ENCODE measurements at places on chromosomes 4 and X. TPM values are rescaled to one million over a fixed set of nuclear protein-coding genes. Genes with fewer than 3 reads are reported as not detected.

DNA sequence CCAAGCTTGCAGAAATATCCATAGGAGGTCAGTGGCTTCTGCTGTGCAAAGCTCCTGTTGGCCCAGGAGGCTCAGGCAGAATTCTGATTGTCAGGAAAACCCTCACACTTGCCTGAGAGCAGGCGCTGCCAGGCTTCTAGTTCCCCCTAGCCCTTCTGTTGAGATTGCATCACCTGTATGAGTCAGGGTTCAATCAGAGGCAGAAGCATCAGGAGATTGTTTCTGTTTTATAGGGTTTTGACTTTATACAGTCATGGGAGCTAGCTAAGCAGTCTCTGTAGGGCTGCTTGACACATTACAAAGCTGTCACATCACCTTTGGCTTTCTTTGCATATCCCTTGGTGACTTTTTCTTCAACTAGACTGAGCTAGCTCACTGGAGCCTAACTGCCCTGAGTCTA is 27.8 kb downstream of the DIPK2B start:
- no peak for DNase-seq

DNA sequence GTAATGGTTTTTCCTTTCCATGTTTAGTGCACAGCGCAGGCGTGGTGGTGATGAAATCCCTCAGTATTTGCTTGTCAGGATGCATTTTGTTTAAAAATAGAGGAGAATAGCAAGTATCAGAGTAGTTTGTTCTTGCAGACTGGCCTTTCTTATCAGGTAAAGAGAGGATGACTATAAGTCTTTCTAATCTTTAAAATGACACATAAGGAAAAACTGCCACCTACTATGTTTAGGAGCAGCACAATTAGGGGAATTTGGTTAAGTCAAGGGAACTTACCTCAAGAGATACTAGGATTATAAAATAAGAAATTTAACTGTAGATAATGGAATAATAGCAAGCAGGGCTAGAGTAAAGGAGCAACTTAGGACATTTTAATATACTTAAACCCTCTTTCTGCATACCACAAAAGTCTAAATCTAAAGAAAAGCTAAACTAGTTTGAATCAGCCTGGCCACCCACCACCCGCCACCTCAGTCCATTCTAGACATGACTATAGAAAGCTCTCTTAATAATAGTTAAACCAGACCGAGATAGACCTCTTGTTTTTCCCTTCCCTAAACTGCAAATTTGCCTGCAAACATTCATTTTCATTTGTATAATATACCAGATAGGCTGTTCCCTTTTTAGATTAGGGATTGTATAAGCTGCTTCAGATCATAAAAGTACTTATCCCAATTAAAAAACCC is 62.0 kb downstream of the APOOL start:
- no peak for DNase-seq

GRCh38 chr4:123291329-123291728 is 105.3 kb upstream of the SPRY1 start:
- DNase-seq, result no peak

DNA sequence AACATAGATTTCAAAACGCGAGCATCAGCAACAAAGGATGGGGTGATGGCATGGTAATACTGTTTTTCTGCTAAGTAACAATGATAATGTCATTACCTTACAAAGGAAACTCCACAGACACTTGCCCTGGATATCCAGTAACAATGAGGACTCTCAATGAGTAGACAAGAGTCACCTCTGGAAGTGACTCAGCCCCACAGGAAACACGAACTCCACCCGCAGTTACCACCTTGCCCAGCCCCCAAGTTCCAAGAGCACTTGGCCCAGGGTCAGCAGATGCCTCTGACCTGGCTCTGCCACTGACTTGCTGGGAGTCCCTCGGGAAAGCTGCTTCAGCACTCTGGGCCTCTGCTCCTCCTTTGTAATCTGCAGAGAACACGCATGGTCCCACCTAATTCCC is 110.3 kb upstream of the MAP3K15 start:
- no peak for DNase-seq

Gene DACH2
- not detected for total RNA-seq

Gene SHISA3
- 1.9 TPM for total RNA-seq
